ENCODE measurements at places on chromosomes 7 and 10.

GRCh38 chr7:5694221-5694754 is 87.2 kb downstream of the RNF216 start:
- DNase-seq = no peak

DNA sequence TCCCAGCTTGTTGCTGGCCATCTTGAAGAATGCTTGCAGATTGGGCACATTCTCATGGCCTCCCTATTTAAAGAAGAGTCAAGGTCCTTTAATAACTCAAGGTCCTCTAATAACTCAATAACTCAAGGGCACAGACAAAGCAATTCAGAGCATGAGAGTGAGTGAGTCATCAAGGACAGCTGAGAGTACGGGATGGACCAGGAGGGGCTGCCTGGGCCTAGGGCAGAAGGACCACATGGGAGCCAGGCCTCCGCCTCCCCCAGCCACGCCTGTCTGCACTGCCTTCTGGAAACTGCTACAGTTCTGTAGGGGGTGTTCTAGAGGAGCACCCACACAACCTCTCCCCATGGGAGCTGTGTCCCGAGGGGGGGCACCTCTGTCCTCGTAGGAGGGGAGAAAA is 48.9 kb downstream of the ZNF503 start:
- DNase-seq = no peak

DNA sequence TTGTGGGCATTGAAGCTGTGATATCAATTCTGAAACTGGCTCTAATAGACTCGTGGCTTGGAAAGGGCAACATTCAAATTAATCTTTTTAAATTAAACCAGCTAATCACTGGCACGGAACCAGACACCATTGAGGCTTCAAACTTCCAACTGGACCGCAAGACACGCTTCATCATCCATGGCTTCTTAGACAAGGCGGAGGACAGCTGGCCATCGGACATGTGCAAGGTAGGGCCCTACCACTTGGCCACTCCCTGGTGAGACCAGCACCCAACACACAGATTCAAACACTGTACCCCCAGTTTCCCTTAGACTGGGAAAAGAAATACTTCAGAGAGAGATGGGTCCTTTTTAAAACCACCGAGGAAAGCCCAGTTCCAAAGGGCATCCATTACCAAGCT is 5.1 kb downstream of the PNLIPRP2 start:
- no peak for DNase-seq

DNA sequence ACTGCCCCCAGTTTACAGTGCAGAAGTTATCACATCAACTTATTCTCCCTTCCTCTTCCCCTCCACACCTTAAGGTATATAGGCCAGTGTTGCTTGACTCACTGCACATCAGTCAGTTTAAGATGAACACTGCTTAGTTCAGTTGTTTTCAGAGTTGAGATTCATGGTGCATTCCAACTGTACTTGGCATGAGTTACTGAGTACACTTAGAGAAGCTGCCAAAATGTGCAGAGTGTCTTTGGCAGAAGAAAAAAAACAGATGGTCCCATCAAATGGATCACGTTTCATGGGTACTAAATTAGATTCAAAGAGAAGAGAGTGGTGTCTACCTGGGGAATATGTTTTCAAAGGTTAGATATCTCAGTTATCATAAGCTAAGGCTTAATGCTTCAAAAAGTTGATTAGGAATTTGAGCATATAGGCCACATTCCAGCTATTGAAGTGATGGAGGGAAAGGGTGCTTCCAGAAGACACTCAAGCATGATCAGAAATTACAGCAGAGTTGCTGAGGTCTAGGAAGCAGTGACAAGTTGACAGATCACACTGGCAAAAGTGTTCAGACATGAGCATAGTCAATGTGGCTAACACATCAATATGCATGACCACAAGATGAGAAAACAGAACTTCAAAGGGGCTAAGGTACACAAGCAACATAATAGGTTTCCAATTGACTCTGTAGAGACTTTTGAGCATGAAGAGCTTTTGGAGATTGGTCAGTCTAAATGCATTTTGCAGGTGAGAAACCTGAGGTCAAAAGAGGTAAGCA is 579.2 kb upstream of the CELF2 start:
- no peak for DNase-seq

- no peak for DNase-seq
Observed at GRCh38 chr7:157502701-157503111, 165.9 kb downstream of the DNAJB6 start.

- DNase-seq = no peak
Observed at GRCh38 chr7:147579148-147579547, 1011.4 kb upstream of the C7orf33 start.

DNA sequence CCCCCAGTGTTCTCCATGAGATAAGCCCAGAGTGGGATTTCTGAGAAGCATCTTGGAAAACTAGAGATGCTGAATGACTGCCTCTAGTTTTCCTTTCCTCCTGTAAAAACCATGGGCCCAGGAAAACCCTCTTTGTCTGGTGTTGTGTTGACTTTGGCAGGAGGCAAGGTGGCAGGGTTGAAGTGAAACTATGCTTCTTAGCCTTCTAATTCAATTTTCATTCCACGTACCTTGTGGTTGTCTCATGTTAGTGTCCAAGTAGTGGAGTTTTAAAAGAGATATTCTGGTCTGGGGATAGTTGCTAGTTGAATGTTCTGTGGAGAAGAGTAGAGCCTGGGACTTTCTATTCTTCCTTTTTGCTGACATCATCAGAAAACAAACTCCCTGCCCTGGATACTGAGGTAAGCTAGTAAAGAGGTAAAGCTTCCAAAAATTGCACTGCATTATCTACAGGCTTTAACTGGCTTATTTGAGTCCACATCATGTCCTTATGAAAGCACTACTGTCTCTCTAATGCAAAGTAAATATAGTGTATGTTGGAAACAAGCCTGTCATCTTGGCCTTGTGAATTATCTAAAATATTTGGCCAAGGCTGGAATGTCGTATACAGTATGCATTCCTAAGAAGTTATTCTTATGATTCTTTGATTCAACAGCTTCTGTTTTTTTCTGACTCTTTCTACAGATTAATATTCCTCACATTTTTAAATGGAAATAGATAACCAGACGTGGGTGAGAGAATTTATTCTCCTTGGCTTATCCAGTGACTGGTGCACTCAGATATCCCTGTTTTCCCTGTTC is at the start of gene OR2F2:
Gene OR2F2, plus strand, starts transcription at position 708 of the 800 bp plus-strand sequence. Its CDS starts 0 bp downstream, at position 708.
- no peak for DNase-seq

- no peak for DNase-seq
Observed at GRCh38 chr10:3820255-3820654, 35.2 kb upstream of the KLF6 start.

DNA sequence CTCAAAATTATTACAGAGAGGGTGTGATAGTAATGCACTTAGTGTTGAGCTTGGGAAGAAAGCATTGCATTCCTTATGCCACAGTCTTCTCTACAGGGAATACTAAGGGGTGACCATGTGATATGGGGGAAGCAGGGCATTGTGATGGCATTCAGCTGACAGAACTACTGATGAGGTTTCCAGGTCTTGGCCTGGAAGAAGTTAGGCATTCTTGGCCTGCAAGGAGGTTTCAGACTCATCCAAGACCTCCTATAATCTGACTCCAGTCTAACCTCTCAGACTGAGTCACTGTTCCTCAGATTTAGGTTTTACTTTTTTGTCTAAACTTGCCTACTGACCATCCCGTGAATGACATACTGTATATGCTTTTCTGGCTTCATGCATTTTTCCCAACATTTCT is 7.9 kb downstream of the STMP1 start:
- no peak for DNase-seq

- DNase-seq = no peak
Observed at GRCh38 chr7:84226759-84227158, 32.2 kb upstream of the SEMA3A start.

- DNase-seq = peak; percentile 83
Observed at GRCh38 chr7:92904244-92905131, 68.1 kb upstream of the CDK6 start.

DNA sequence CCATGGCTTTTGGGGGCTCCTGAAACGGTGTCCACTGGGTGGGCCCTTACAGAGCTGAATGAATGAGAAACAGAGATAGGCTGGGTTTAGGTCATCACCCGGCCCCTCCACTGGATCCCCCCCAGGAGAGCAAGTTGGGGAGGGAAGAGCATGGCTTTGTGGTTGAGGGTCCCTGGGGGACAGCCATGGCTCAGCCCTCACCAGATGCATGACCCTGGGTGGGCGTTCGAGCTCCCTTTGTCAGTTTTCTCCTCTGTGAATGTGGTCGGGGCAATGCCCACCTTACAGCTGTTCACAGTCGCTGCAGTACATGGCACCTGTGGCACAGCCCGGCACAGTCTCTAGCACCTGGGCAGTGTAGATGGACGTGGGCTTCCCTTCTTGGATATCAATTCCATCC is 40.6 kb upstream of the CXCL12 start:
- DNase-seq = no peak

- no peak for DNase-seq
Observed at GRCh38 chr10:70586348-70586930, 16.1 kb downstream of the PRF1 start.

GRCh38 chr10:110398419-110399105 is 93.8 kb upstream of the SMNDC1 start:
- no peak for DNase-seq

- no peak for DNase-seq
Observed at GRCh38 chr10:113754125-113754524, 2.6 kb downstream of the PLEKHS1 start.

DNA sequence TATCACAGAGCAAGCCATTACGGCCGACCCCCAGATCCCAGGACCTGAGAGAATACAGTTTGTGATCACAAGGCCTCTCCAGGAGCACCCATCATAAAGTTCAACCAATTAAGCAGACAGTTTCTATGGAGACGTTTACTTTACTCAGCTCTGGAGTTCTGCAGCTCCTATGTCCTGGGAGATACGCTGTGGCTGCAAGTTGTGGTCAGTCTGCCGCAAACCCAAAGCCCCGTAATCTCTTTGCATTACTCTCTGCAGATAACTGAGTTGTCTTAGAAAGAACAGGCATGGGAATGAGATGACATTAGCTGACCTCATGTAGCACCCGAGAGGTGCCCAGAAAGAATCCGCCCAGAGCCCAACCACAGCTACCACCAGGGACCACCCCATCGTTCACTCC is 305.1 kb downstream of the FGFR2 start:
- no peak for DNase-seq

DNA sequence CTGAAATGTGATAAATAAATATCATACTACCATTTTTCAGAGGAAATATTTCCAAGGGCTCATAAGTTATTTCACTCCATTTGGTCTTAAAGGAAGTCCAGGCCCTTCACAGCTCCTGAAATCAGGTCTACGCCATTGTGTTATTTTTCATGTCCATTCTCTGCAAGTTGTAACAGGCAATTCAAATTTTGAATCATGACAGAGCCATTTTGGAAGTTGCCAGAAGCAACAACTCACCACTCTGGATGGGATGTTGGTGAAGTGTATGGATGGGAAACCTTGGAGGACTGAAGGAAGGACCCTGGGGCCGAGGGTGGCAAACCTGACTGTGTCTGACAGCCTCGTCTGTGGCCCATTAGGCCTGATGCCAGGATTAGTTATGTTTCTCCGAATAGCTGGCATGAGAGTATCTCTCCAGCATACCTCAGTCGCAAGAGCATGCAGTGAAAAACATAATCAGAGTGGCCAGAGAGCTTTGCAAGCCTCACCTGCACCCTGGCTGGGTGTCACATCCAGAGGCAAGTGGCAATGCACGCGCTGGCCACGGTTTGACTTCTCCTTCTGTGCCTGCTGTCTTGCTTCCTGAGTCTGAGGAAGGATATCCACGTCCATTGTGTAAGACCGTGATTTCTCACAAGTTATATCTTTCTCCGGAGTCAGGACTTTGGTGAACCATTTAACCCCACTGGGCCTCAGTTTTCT is 87.1 kb downstream of the NRP1 start:
- DNase-seq = no peak

- DNase-seq = no peak
Observed at GRCh38 chr7:70334871-70335270, 736.6 kb downstream of the AUTS2 start.

GRCh38 chr10:84862551-84862950 is 534.2 kb downstream of the CCSER2 start:
- no peak for DNase-seq

GRCh38 chr7:22269963-22270362 is 87.0 kb downstream of the RAPGEF5 start:
- DNase-seq = no peak

- no peak for DNase-seq
Observed at GRCh38 chr7:95435422-95435780, 573 bp upstream of the PON2 start.

DNA sequence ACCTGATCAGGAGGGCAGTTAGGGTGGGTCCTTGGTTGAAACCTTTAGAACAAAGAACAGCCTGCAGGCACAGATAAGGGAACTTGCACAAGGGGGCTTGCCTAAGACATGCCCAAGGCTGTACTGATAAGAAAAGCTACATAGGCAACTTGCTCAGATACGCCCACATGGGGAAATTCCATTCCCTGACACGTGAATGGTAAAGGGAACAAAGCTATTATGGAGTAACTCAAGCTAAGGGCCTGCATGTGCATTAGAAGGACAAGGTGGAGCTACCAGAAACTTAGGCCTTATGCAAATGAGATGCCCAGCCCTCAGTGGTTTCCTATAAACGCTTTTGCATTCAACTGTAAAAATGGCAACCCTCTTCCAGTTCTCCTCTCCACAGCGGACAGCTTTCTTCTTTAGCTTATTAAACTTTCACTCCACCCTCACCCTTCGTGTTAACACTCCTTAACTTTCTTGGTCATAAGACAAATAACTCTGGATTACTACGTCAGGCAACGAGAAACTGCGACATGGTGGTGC is 1192.1 kb upstream of the CELF2 start:
- no peak for DNase-seq

GRCh38 chr10:48231178-48231577 is 43.3 kb downstream of the FRMPD2 start:
- no peak for DNase-seq

- no peak for DNase-seq
Observed at GRCh38 chr7:158312789-158313188, 274.8 kb downstream of the PTPRN2 start.

DNA sequence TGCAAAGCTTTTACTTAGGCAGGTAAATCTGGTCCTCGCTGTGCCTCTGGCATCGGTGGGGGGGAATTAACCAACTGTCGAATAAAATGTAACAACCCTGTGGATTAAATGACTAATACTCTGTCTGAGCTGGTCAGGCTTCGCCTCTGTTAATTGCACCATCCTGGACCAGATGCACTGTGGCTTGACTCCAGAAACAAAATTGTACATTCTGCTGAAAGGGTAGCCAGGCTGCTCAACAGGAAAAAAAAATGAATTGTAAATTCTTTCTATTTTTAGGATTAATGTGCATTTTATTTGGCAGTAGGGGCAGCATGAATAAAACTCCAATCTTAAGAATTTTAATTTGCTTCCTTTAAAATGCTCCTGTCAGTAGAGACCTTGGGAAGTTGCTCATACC is 389.4 kb downstream of the SORCS1 start:
- no peak for DNase-seq

- peak; percentile 17 for DNase-seq
Observed at GRCh38 chr7:32890010-32890792, 1.4 kb downstream of the KBTBD2 start.

GRCh38 chr7:4842319-4843064 is 19.3 kb downstream of the PAPOLB start:
- no peak for DNase-seq

DNA sequence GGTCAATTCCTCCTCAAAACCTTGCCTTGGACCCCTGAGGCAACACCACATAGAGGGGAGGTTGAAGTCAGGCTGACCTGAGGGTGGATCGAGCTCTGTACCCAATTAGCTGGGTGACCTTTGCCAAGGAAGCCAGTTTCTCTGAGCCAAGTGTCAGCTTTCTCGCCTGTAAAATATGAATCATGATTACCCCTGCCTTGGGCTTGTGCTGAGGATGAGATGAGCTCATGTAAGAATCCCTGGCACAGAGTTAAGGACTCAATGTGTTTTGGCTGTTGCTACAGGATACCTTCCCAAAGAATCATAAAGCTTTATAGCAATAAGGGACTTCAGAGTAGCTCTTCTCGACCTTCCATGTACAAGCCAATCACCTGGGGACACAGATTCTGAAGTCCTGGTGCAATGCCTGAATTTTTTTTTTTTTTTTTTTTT is 43.5 kb upstream of the CACUL1 start:
- no peak for DNase-seq

Measured in activated CD8-positive, alpha-beta memory T cell treated with anti-CD3 and anti-CD28 coated beads for 4 hours (primary cell).